Uterine smooth muscle cell (primary cell): ENCODE measurements at places on chromosomes 11 and 22. TPM values are rescaled to one million over a fixed set of nuclear protein-coding genes. Genes with fewer than 3 reads are reported as not detected.

The ATXN10 gene
- 170 and 183 TPM in 2 replicates for total RNA-seq

The ZNF280B gene
- total RNA-seq: 1.00 and 1.1 TPM in 2 replicates

The OR2D2 gene
- 0.50 and 1.5 TPM in 2 replicates for total RNA-seq

The RAB3IL1 gene
- 12.5 and 19.1 TPM in 2 replicates for total RNA-seq

The TUG1 gene
- total RNA-seq: 36.1 and 38.4 TPM in 2 replicates

The E2F8 gene
- 0.25 and 2.0 TPM in 2 replicates for total RNA-seq

The MRGPRX3 gene
- total RNA-seq: 0.12 TPM in 1 of 2 replicates, not detected in the other

The POTEH gene
- not detected in 2 replicates for total RNA-seq

The DEUP1 gene
- total RNA-seq: under 0.01 and 0.33 TPM in 2 replicates

The MFNG gene
- total RNA-seq: under 0.01 and 0.25 TPM in 2 replicates

The TBX1 gene
- 0.12 TPM in 1 of 2 replicates, not detected in the other for total RNA-seq

The RAB36 gene
- total RNA-seq: 4.8 and 5.6 TPM in 2 replicates

The ANO9 gene
- not detected in 2 replicates for total RNA-seq

The ANO1 gene
- not detected in 2 replicates for total RNA-seq

The TIRAP gene
- 4.1 and 5.4 TPM in 2 replicates for total RNA-seq

The MMP3 gene
- 54.4 and 65.3 TPM in 2 replicates for total RNA-seq

The CASP5 gene
- not detected in 2 replicates for total RNA-seq

The OR8G1 gene
- not detected in 2 replicates for total RNA-seq

The FGF19 gene
- total RNA-seq: not detected in 2 replicates

The C22orf42 gene
- total RNA-seq: not detected in 2 replicates

The SCGB1D2 gene
- not detected in 2 replicates for total RNA-seq

The HBB gene
- total RNA-seq: not detected in 2 replicates

The SYT7 gene
- 31.4 and 43.6 TPM in 2 replicates for total RNA-seq

The CBLIF gene
- total RNA-seq: not detected in 2 replicates

The OR8K3 gene
- total RNA-seq: not detected in 2 replicates

The RASD2 gene
- total RNA-seq: under 0.01 TPM in 1 of 2 replicates, not detected in the other

The F2 gene
- 0.12 TPM in 1 of 2 replicates, not detected in the other for total RNA-seq

The BRSK2 gene
- total RNA-seq: 0.50 TPM in 1 of 2 replicates, not detected in the other

The OR51B4 gene
- total RNA-seq: 0.11 TPM in 1 of 2 replicates, not detected in the other

The RNH1 gene
- 402 and 468 TPM in 2 replicates for total RNA-seq

The DGAT2 gene
- 1.3 and 2.1 TPM in 2 replicates for total RNA-seq

The TMEM86A gene
- 0.11 and 0.25 TPM in 2 replicates for total RNA-seq

The KDM4E gene
- under 0.01 TPM in 1 of 2 replicates, not detected in the other for total RNA-seq

The ART1 gene
- not detected in 2 replicates for total RNA-seq

The C11orf97 gene
- not detected in 2 replicates for total RNA-seq
